NCI-H1417 (cell line): ENCODE measurements at places on chromosomes 3 and 15.

GRCh38 chr15:84840255-84840654, 23.1 kb downstream of the ALPK3 start:
- DNase-seq: no peak

- DNase-seq: no peak
Observed at GRCh38 chr3:177787279-177788041, 590.2 kb upstream of the TBL1XR1 start.

- no peak for DNase-seq
Observed at GRCh38 chr3:30518181-30518864, 88.1 kb upstream of the TGFBR2 start.

DNA sequence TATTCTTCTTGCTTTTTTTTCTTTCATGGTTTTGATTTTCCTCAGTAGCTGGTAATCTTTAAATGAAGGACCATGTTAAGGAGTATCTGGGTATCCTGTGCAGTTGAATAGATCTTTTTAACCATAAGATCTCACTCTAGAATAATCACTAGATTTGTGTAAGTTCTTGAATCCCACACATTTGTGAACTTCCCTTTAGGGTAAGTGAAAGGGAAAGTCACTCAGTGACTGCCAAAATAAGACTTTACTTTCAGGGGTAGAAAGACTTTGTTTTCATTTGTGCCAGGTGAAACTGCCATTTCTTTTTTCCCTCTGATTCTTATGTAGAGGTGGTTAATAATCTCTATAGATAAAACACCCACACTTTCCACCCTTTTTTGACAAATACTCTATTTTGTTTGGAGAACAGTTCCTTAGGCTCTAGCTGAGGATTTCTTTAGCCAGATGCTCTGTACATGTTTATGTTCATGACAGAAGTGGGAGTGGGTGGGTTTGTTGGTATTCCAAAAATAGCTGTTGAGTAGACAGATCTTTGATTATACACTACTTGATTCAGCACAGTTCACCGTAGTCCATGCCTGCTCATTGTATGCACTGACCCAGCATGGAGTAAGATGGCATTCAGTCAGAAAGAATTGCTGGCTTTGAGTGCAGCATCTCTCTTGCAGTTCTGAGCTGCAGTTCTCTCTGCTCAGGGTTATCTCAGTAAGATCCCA, 28.5 kb downstream of the LRRC49 start:
- DNase-seq: no peak

DNA sequence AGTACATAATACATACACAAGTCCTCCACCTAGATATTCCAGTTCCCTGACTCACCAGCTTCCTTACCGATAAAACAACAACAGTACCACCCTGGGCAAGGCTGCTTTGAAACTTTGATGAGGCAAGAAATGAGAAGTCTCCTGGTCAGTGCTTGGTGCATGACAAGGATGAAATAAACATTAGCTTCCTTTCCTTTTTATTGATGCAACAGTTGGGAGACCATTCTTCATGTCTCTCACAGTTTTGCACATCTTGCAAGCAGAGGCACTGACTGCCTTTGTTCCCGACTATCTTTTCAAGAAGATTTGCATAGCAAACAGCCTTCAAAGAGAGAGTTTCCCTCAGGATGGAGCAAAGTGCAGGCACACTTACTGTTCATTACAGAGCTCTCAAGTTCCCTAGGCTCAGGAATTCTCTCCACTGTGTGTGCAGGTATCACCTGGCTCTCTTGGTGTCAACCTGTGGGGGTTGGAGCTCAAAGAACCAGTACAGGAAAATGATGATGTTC, 65.2 kb downstream of the MYLK start:
- DNase-seq: no peak

- no peak for DNase-seq
Observed at GRCh38 chr3:126117786-126118185, 33.9 kb upstream of the SLC41A3 start.

DNA sequence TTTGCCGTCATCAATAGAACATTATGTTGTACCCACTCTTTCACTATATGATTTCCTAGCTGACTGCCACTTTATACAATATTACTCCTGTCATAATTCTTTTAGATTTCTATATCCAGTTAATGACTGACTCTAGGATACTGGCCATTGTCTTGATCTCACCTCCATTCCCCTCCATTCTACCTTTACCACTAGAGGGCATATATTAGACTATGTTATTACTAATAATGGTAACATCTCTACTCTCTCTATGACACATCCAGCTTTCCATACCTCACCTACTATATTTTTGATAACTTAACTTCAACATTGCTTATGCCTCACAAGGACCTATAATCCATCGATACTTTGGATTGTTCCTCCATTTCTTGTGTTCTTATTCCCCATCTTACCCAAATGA, 31.4 kb upstream of the POU1F1 start:
- no peak for DNase-seq

- DNase-seq: no peak
Observed at GRCh38 chr3:175535351-175535750, 676.2 kb downstream of the NAALADL2 start.

- no peak for DNase-seq
Observed at GRCh38 chr3:47054412-47054811, 74.9 kb downstream of the NBEAL2 start.

DNA sequence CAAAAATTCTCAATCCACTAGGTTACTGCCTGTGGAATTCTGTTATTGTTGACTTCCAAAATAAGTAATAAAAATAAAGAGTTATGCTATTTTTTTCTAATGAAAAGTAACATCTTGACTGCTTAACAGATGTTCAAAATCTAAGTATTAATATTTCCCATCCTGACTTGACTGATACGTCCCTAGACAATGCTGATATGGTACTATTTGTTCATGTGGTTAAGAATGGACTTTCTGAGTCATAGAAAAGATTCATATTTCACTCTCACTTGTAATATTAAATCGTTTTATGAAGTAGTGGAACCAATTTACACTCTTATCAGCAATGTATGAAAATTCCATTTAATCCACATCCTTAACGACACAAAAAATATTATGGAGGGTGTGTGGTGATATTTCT, 104.8 kb upstream of the PLSCR5 start:
- DNase-seq: no peak
